ENCODE measurements at places on chromosomes 13 and 19.

GRCh38 chr19:3024870-3025548 lies 4.1 kb downstream of the TLE2 start:
- DNase-seq: no peak

DNA sequence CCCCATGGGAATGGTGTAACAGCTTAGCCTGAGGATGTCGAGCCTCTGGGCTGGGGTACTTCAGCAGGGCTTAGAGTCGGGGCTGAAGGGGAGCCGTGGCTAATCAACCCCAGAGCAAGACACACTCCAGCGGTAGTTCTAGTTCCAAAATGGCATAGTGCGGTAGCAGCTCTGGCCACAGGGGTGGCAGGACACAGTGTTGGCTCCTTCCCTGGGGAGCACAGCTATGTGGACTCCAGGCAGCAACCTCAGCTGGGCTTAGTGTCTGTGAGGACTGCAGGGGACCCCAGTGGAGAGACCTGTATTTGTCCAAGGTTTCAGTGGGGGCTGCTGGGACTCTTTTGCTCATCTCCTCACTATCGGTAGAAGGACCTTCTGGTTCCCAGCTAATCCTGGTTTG lies 70.8 kb upstream of the PCDH20 start:
- no peak for DNase-seq

DNA sequence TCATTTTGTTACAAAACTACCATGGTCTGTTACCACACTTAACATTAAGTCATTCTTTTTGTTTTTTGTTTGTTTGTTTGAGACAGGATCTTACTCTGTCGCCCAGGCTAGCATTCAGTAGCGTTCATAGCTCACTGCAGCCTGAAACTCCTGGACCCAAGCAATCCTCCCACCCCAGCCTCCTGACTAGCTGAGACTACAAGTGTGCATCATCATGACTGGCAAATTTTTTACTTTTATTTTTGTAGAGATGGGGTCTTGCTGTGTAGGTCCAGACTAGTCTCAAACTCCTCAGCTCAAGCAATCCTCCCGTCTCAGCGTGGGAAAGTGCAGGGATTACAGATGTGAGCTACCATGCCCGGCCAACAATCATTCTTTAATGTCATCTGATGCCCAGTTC lies 3.3 kb downstream of the ALDH16A1 start:
- DNase-seq: no peak

- DNase-seq: no peak
These were observed 41.4 kb downstream of the SIPA1L3 start for GRCh38 chr19:37948362-37948761.

- DNase-seq: no peak
These were observed 149.5 kb downstream of the DCT start for GRCh38 chr13:94329754-94330551.

DNA sequence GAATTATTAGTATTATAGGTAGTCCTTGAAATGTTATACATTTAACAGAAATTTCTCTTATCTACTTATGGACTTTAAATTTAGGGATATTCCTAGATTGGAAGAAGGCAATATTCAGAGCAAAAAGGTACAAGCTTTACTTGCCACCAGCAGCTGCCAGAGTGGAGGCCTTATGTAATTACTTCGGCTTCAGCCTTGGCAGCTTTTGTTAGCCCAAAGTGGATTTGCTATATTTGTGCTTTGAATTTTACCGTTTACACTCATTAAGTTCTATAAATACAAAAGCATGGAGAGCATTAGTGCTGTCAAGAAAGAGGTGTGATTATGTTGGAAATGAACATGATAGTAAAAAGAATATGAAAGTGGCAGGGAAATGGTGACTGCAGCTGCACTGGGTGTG lies 319.9 kb downstream of the ATP8A2 start:
- DNase-seq: no peak

DNA sequence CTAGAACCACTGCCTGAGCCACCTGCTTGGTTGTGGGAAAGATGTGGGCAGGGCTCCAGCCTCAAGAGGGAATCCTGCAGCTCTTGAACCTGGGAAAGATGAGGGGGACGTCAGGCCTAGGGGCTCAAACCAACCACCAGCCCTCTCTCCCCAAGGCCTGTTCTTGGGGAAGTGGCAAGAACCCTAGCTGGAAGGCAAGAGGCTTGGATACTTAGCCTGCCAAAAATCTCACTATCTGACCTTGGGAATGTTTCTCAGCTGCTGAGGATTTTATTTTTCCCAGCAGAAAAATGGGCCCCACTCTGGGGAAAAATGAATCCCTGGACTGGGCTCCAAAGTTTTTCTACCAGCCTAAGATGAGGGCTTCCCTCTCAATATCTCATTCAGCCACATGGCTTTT lies 4.6 kb downstream of the USHBP1 start:
- no peak for DNase-seq

DNA sequence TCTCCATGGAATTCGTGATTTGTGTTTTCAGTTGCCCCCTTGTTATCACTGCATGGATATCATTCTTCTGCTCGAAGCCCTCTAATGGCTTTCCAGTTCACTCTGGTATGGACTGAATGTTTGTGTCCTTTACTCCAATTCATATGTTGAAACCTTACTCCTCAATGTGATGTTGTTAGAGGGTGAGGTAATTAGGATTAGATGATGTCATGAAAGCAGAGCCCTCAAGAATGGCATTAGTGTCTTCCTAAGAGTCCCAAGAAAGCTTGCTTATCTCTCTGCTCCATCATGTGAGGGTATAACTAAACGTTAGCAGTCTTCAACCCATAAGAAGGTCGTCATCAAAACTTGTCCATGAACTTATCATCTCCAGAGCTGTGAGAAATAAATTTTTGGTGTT lies 1626.3 kb upstream of the MIR17HG start:
- DNase-seq: no peak

- DNase-seq: no peak
These were observed 1.3 kb downstream of the RAB3D start for GRCh38 chr19:11338121-11338520.

DNA sequence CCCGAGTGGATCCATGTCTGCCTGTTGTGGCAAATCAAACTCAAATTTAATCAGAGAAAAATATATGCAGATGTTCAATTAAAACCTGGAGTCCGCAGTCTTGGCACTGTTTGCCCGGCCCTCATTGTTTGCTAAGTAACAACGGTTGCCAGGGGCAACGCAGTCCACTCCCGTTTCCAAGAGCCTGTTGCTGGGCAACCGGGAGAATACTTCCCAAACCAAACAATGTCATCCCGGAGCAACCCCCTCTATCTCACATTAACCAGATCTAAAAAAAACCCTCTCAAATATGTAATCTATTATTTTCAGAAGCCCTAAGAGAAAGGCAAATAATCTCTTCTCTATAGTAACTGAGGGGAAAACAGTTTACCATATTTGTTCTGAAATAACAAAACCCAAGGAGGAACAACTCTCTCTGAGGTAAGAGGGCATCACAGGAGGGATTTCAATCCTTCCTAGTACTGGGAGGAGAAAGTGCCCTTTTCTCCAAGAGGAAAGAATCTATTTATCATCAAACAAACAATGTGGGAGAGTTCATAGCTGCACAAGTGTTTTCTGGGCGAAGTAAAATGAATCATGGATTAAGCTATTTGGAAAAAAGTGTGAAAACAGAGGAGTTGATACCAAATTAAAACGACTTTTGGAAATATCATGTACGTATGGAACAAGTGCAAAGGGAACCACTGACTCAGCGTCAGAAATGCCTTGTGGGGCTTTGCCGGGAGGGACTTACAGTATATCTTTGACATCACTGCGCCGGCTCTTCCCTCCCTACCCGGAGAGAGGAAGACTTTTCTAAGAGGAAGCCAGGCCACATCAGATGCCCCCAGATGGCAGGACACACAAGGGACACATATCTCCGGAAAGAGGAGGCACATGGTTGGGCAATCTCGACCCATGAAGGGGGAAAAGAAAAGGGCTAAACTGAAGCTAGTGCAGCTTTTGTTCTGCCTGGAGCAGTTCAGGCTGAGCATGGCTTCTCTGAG lies 43.3 kb downstream of the RFX2 start:
- DNase-seq: no peak

DNA sequence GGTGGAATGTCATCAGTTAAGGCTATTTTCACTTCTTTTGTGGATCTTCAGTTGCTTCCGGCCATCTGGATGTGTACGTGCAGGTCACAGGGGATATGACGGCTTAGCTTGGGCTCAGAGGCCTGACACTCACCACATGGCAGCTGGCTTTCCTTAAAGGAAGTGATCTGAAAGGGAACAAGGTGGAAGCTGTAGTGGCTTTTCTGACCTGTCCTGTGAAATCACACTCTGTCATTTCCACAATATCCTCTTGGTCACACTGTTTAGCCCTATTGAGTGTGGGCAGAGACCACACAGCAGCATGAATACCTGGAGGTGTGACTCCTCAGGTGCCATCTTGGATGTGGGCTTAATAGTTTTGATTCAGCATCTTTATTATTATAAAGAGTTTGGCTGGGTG lies 4.5 kb upstream of the BAX start:
- DNase-seq: no peak

GRCh38 chr19:41408256-41408655 lies 10.6 kb downstream of the BCKDHA start:
- no peak for DNase-seq

- no peak for DNase-seq
These were observed 22.0 kb downstream of the COL4A1 start for GRCh38 chr13:110284779-110285484.

DNA sequence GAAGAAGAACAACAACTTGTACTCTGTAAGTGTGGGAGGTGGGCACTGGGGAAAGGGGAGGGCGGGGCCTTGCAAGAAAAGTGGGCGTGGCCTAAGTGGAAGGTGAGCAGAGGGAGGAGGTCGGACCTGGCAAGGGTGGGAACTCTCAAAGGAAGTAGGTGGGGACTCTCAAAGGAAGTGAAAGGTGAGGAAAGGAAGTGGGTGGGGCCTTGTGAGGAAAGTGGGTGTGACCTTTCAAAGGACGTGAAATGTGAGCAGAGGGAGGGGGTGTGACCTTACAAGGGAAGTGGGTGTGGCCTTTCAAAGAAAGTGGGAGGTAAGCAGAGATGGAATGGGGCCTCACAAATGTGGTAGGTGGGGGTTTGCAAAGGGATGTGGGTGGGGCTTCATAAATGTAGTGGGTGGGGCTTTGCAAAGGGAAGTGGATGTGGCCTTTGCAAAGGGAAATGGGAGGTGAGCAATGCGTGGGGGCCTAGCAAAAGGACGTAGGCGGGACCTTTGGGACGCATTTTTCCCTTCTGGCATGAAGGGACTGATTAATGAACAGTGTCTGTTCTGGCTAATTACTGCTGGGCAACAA lies 25.9 kb downstream of the ACSBG2 start:
- peak; percentile 67 for DNase-seq

DNA sequence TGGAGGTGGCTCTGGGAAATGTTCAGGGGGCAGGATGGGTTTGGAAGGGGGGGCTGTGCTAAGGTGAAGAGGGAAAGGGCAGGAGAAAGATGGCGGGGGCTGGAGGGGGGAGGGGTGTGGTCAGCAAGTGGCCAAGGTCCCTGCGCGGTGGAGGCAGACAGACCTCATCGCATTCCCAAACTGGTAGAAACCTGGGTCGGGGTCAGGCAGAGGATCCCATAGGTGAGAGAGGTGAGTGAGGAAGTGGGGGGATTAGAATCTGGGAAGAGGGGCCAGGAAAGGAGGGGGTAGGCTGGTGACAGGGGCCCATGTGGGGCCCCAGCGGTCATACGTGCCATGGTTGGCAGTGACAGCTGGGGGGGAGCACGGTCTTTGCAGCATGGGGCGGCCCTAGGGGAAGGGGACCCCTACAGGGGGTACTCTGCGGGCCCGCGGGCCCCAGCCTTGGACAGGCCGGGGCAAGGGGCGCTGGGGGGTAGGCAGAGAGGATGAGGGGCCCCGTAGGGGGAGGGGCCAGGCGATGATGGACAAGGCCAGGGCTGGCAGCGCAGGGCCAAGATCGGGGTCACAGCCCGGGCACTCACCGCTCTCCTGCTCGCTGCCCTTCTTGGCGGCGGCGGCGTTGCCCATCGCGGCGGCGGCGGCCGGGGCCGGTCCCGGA lies 514 bp downstream of the PRKACA start:
- no peak for DNase-seq

GRCh38 chr13:102769679-102770078 lies 3.9 kb downstream of the TEX30 start:
- no peak for DNase-seq

GRCh38 chr13:109693213-109693612 lies 93.2 kb downstream of the IRS2 start:
- DNase-seq: no peak

GRCh38 chr13:74651121-74651520 lies 516.9 kb upstream of the KLF12 start:
- DNase-seq: no peak

- no peak for DNase-seq
These were observed at the start of gene FLT3 for GRCh38 chr13:28100150-28101121. TSS of gene FLT3 (minus strand) at chr13:28100576. CDS start at chr13:28100510, 66 bp downstream.

DNA sequence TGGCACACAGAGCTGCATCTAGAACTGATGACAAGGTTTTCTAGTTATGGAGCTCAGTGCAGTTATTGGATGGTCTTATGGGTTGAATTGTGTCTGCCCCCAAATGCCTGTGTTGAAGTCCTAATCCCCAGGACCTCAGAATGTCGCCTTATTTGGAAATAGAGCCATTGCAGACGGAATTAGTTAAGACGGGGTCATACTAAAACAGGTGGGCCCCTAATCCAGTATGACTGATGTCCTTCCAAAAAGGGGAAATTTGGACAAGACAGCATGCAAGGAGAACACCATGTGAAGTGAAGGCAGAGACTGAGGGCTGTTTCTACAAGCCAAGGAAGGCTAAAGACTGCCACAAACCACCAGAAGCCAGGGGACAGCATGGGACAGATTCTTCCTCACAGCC lies 148.7 kb downstream of the KCTD12 start:
- DNase-seq: no peak

- DNase-seq: no peak
These were observed 1.6 kb downstream of the MZF1 start for GRCh38 chr19:58571575-58571947.

GRCh38 chr13:100131863-100132574 lies 43.1 kb downstream of the PCCA start:
- no peak for DNase-seq

DNA sequence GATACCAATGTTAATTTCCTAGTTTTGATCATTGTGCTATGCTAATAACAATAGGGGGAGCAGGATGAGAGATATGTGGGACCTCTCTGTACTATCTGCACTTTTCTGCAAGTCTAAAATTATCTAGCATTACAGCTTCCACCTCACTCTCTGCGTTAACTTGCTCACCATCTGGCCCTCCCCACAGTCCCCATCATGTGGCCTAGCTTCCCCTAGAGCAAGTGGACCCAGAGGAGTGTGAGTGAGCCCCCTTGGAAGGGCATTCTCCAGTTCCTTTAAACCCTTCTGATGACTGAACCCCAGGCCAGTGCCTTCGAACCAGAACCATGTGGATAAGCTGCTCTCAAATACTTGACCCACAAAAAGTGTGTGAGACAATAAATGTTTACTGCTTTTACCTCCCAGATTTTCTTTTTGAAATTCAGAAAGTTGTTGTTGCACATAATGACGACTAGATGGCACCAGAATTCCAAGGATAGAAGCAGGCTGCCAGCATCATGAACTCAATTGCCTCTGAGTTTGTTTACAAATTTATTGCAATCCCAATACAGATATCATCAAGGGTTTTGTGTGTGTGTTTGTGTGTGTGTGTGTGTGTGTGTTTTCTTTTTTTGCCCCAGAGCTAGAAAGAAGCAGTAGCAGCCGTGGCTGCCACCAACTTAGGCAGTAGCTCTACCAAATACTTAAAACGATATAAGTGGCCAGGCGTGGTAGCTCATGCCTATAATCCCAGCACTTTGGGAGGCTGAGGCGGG lies 49.0 kb upstream of the ZNF780A start:
- no peak for DNase-seq
